NCI-H187 (cell line): ENCODE measurements at places on chromosomes 6 and 20.

GRCh38 chr6:75084872-75085381 lies 120.9 kb downstream of the COL12A1 start:
- no peak for DNase-seq

GRCh38 chr6:167485186-167485978 lies 160.5 kb downstream of the TTLL2 start:
- no peak for DNase-seq

- no peak for DNase-seq
Measured at GRCh38 chr20:19283490-19284025, 71.1 kb downstream of the SLC24A3 start.

DNA sequence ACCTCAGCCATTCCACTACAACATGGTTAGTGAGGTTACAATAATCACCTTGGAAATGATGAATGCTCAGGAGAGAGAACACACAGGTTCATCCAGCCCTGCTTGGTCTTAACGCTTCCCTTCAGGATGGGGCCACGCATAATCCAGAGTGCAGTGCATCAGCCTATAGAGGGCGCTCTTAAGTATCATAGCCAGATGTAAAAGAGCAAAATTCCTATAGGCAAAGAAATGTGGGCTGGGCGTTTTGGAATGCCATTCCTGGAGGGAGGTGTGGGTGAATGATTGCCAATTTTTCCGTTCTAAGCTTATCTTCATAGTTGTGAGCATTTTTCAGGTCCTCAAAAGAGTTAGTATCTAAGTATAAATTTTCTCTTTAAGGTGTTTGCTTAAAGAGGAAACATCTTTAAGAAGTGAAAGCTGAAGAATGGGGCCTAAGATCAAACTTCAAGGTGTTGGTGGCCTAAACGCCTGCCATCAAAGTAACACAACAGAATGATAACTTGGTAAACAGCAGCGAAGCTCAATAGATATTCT lies 1.8 kb downstream of the RIPOR2 start:
- no peak for DNase-seq

GRCh38 chr6:132464538-132465256 lies 48.2 kb downstream of the STX7 start:
- no peak for DNase-seq

GRCh38 chr6:111949546-111949945 lies 76.3 kb upstream of the FYN start:
- DNase-seq: no peak

DNA sequence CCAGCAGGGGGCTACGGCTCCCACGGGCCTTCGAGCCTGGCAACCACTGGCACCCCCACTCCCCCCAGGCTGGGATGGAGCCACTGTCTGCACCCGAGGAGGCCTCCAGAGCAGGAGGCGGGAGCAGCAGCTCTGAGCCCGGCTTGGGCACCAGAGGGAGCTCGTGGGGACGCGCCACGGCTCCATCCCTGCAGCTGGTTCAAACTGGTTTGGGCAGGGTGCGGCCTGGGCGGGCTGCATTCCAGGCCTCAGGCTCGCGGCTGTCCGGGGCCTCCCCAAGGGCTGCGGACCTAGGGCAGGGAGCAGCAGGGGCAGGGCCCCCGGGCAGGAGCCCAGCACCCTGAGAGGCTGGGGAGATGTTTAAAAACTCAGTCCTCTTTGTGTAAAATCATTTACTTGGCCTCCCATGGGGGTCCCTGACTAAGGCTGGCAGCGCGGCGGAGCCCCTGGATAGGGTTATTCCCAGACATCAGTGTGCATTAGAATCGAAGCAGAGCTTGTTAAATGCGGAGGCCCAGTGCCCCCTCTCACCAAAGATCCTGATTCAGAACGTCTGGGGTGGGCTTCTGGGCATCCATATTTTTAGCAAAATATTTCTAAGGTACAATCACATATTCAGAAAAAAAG lies 4.1 kb upstream of the BCAS4 start:
- DNase-seq: peak; percentile 18

DNA sequence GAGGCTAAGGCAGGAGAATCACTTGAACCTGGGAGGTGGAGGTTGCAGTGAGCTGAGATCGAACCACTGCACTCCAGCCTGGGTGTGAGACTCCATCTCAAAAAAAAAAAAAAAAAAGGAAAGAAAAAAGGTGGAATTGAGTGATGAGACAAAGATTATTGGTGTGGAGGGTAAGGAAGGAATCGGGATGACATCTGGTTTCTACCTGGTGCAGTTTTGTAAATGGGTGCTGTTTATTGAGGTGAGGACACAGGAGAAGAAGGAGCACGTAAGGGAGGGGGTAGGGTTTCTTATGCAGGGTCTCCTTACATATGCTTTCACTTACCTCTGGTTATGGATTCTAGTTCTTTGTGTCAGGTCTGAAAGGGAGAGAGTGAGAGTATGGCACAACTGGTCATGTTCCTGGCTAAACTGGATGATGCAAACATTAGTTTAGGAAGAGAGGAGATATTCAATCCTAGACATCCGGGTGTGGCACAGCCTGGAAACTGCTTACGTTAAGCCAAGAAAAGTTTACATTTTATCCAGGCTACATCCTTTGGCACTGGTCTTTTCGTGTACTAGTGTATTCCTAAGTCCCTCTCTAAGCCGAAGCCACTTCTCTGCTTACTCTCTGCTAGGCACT lies 5.4 kb downstream of the RALY start:
- no peak for DNase-seq

DNA sequence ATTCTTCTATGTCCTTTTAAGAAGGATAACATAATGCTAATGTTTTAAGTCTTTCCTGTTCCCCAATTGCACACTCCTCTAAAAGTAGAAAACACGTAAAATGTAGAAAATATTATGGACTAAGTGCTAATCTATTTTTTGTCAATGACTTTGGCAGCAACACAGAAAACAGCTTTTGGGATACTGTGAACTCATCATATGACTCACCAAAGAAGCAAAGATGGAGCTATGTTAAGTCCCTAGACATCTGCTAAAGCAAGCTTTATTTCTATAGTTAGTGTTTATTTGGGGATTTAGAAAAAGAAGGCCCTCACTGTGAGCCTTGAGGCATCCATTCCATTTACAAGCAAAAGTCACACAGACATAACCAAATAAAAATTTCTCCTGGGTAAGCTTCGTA lies 23.0 kb downstream of the OPN5 start:
- DNase-seq: no peak

GRCh38 chr20:58267389-58268215 lies 39.1 kb upstream of the ANKRD60 start:
- DNase-seq: no peak

DNA sequence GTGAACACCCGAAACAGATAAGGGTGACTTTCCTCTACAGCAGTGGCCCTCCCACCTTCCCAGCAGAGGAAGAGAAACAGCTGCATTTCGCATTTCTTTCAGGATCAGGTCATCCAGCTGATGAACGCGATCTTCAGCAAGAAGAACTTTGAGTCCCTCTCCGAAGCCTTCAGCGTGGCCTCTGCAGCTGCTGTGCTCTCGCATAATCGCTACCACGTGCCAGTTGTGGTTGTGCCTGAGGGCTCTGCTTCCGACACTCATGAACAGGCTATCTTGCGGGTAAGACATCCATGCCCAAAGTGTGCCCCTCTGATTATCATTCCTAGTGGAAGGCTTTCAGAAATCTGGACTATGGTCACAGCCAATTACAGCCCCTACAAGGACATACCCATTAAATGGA lies 27.8 kb upstream of the MROH8 start:
- DNase-seq: no peak

- DNase-seq: no peak
Measured at GRCh38 chr20:24949756-24950127, 673 bp downstream of the CST7 start.

GRCh38 chr20:50977066-50978021 lies 18.7 kb downstream of the MOCS3 start:
- no peak for DNase-seq

DNA sequence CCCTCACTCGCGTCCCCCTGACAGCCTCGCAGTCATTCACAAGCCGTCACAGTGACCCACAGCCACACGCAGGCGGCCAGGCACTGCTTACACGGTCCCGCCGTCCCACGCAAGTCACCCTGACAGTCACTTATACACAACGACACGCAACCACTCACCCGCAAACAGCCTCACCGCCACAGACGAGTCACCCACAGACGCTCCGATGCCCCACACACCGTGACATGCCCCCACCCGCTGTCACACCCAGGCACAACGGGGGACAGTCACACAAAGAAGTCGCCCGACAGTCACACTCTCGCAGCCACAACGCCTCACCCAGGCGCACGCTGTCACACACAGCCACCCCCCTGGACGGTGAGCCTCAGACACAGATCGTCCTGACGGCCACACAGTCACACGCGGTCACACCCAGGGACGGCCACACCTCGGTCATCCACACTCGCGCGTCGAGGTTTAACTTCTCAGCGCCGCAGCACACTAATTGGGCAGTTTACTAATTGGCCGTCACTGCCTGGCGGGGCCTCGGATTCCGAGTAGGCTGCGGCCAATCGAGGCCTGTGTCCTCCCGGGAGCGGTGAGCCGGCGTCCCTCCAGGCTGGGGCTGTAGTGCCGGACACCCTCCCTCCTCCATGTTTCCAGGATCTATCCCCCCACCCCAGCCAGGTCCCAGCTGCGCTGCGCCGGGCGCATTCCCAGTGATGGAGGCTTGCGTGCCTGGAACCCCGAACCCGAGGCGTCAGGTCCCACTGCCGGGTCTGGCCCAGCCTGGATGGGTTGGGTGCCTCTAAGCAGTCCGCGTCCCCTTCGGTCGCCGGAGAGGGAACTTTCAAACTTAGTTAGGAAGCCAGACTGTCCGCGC lies 790 bp downstream of the TOX2 start:
- DNase-seq: no peak

DNA sequence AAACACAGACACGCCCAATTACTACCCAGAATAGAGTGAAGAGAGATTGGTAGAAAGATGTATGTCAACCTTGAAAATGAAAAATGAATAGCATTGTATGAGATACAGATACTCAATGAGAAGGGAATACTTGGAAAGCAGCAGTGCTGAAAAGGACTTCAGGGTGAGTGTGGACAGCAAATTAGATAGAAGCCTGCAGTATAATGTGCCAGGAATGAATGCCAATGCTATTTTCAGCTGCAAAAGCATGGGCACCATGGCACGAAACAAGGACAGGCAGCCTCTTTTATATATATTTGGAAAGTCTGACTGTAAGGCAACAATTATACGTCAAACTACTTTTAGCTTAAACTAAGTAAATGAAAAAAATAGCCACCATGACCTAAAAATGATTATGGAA lies 118.2 kb downstream of the PTCHD4 start:
- no peak for DNase-seq
